Suprapubic skin (tissue), 4 donors: ENCODE measurements at places on chromosomes 1 and 21. TPM values are rescaled to one million over a fixed set of nuclear protein-coding genes. Genes with fewer than 3 reads are reported as not detected.

DNA sequence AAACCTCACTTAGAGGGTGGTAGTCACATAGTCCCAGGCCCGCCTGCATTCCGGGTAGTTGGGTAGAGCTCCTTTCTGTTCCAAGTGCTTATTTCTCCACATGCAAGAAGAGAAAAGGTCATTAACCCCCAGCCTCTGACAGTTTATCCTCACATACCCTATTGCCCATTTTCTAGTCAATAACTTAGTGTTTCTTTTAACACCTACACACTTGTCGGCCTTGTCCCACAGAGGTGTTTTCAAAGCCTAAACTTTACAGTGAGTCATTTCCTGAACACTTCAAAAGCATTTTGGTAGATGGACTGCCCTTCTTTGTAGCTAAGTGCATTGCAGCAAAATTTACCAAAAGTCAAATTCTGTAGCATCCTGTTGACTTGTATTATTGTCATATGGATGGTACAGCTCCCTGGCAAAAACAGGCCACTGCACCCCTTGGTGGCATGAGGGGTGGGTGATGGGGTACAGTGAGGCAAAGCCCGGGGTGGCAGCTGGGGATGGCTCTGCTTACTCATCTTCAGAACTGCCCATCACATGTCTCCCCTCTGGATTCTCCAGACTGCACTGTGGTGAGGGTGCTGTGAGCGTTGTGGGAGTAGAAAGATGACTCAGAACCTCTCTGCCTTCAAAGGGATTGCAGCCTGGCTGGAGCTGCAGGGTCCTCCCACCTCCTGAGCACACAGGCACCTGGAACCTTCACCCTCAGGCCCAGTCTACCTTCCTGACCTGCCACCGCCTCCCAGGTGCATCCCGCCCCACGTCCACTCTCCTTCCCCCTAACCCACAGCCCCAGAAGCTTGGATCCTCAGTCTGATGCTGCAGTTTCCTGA lies 45.8 kb upstream of the DMRTB1 start:
- no peaks in the 10 kb centered on the region for H3K36me3 ChIP-seq
- H3K27me3 ChIP-seq: peaks cover 21% of the 10 kb centered on the region
- H3K4me3 ChIP-seq: no peak overlapping the region
- no peak overlapping the region for H3K27ac ChIP-seq
- no peaks in the 10 kb centered on the region for H3K4me1 ChIP-seq

- H3K36me3 ChIP-seq: no peaks in the 10 kb centered on the region
- H3K4me1 ChIP-seq: peaks cover 18% of the 10 kb centered on the region
- no peak overlapping the region for H3K27ac ChIP-seq
- H3K27me3 ChIP-seq: no peaks in the 10 kb centered on the region
- H3K4me3 ChIP-seq: no peak overlapping the region
These were observed 31.7 kb downstream of the PGM1 start for GRCh38 chr1:63624911-63625310.

GRCh38 chr1:218584418-218585155 lies 239.5 kb downstream of the TGFB2 start:
- no peaks in the 10 kb centered on the region for H3K36me3 ChIP-seq
- no peaks in the 10 kb centered on the region for H3K4me1 ChIP-seq
- no peak overlapping the region for H3K27ac ChIP-seq
- H3K4me3 ChIP-seq: no peak overlapping the region

- DNase-seq: no peak
- H3K27me3 ChIP-seq: peaks cover 11% of the 10 kb centered on the region
- H3K4me1 ChIP-seq: peaks cover 85% of the 10 kb centered on the region
- H3K36me3 ChIP-seq: no peaks in the 10 kb centered on the region
These were observed 15.7 kb downstream of the TNFRSF1B start for GRCh38 chr1:12182410-12182984.

DNA sequence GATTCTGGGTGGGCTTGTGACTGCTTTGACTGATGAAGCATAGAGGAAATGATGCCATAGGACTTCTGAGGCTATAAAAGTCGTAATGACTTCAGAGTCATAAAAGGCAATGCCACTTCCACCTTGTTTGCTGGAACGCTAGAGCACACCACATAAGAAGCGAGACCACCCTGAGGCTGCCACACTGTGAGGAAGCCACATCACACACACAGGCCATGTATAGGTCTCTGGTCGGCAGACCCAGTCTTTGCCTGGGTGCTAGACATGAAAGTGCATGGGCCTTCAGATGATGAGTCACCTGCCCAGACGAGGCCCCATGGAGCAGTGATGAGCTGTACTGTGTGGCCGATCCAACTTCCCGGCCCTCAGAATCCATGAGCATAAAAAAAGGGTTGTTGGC lies 14.2 kb upstream of the KANK4 start:
- DNase-seq: no peak
- H3K36me3 ChIP-seq: no peaks in the 10 kb centered on the region
- H3K27me3 ChIP-seq: peaks cover 7% of the 10 kb centered on the region
- H3K27ac ChIP-seq: no peak overlapping the region
- H3K4me3 ChIP-seq: no peak overlapping the region
- H3K4me1 ChIP-seq: peaks cover 9% of the 10 kb centered on the region

GRCh38 chr1:227397354-227397978 lies 79.2 kb upstream of the CDC42BPA start:
- no peak overlapping the region for H3K27ac ChIP-seq
- H3K27me3 ChIP-seq: no peaks in the 10 kb centered on the region
- no peak for DNase-seq
- no peaks in the 10 kb centered on the region for H3K4me1 ChIP-seq
- H3K36me3 ChIP-seq: no peaks in the 10 kb centered on the region

OR2T4 gene
- total RNA-seq: not detected

S100B gene
- total RNA-seq: 11.4 TPM

- H3K27me3 ChIP-seq: peaks cover 5% of the 10 kb centered on the region
- no peak overlapping the region for H3K4me3 ChIP-seq
- H3K27ac ChIP-seq: no peak overlapping the region
- H3K4me1 ChIP-seq: peaks cover 3% of the 10 kb centered on the region
- no peak for DNase-seq
- no peaks in the 10 kb centered on the region for H3K36me3 ChIP-seq
These were observed 1.8 kb upstream of the KCNJ15 start for GRCh38 chr21:38254970-38255369.

- no peaks in the 10 kb centered on the region for H3K27me3 ChIP-seq
- H3K4me1 ChIP-seq: peaks cover 6% of the 10 kb centered on the region
- no peak for DNase-seq
- H3K27ac ChIP-seq: no peak overlapping the region
- H3K4me3 ChIP-seq: no peak overlapping the region
These were observed 377.2 kb downstream of the PLPP3 start for GRCh38 chr1:56202186-56202585.

GRCh38 chr1:202192770-202193613 lies 607 bp upstream of the LGR6 start:
- no peak overlapping the region for H3K27ac ChIP-seq
- peak overlapping the region; percentile 43 for H3K4me3 ChIP-seq

DNA sequence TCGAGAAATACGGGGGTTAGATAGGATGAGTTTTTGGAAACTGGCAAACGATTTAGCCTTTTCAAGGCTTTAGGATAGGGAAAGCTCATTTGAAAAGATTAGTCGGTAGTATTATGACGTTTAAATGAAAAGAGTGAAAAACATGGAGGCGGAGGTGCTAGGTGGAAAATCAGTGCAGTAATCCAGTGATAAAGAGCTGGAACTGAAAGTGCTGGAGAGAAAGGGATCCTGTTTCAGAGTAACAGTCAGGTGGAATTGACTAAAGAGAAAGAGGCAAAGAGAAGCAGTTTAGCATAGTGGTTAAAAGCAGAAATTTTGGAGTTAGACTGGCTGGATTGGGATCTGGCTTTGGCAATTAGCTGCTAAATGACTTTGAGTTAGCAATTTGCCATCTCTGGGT lies 945 bp downstream of the WDR3 start:
- no peak for DNase-seq
- H3K4me3 ChIP-seq: peak overlapping the region; percentile 92
- no peak overlapping the region for H3K27ac ChIP-seq
- no peaks in the 10 kb centered on the region for H3K27me3 ChIP-seq
- peaks cover 31% of the 10 kb centered on the region for H3K4me1 ChIP-seq

LCA5L gene
- total RNA-seq: not detected

DNA sequence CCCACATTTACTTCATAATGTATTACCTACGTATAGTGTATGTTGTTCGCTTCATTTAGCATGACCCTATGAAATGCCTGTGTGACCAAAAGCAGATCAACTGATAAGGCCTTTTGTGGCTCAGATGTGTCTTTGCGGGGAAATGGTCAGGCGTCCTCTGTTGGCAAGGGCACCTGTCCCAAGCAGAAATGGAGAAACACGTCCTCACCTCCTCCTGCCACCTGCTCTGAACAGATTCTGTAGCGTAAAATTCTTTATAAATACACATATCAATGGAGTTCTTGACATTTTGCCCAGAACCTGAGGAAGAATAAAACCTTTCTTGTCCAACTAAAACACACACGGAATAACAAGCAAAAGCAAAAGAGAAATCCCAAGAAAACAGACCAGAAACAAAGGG lies 417.9 kb downstream of the KIF26B start:
- H3K4me3 ChIP-seq: no peak overlapping the region
- DNase-seq: no peak
- no peaks in the 10 kb centered on the region for H3K27me3 ChIP-seq
- no peak overlapping the region for H3K27ac ChIP-seq

OR2T29 gene
- total RNA-seq: not detected

PLEKHG5 gene
- 76.3 TPM for total RNA-seq

GRCh38 chr1:160078512-160079195 lies 2.7 kb upstream of the KCNJ9 start:
- H3K27me3 ChIP-seq: peaks cover 58% of the 10 kb centered on the region
- no peak overlapping the region for H3K4me3 ChIP-seq

DNA sequence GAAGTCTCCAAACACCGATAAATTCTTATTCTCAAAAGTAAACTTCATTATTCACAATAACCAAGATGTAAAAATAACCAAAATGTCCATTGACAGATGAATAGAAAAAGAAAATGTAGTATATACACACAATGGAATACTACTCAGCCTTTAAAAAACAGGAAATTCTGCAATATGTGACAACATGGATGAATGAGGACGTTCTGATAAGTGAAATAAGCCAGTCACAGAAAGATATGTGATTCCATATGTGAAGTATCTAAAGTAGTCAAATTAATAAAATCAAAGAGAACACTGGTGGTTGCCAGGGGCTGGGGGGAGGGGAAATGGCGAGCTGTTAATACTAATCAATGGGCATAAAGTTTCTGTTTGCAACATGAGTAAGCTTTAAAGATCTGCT lies 36.0 kb downstream of the LRRC8C start:
- H3K4me1 ChIP-seq: no peaks in the 10 kb centered on the region
- no peaks in the 10 kb centered on the region for H3K27me3 ChIP-seq
- H3K27ac ChIP-seq: no peak overlapping the region
- no peaks in the 10 kb centered on the region for H3K36me3 ChIP-seq
- DNase-seq: no peak
- H3K4me3 ChIP-seq: no peak overlapping the region

DNA sequence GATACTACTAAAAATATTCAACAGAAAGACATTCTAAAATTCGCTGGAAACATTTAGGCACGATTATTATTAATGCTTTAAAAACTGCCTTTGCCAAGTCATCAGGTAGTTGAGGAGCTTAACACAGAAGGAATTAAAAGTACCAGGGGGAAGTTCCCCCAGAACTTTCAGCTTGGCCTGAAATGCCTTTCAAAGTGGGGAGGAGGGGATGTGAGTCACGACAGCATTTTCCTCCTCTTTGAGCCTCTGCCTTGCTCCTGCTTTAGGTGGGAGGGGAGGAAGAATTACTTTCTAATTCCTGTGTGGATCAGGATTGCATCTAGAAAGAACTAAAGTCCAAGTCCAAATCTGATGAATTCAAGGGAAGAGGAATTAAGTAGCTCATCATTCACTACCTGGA lies 183.7 kb downstream of the CLIC6 start:
- peaks cover 54% of the 10 kb centered on the region for H3K36me3 ChIP-seq
- DNase-seq: no peak
- no peak overlapping the region for H3K4me3 ChIP-seq
- no peak overlapping the region for H3K27ac ChIP-seq
- no peaks in the 10 kb centered on the region for H3K27me3 ChIP-seq

DNA sequence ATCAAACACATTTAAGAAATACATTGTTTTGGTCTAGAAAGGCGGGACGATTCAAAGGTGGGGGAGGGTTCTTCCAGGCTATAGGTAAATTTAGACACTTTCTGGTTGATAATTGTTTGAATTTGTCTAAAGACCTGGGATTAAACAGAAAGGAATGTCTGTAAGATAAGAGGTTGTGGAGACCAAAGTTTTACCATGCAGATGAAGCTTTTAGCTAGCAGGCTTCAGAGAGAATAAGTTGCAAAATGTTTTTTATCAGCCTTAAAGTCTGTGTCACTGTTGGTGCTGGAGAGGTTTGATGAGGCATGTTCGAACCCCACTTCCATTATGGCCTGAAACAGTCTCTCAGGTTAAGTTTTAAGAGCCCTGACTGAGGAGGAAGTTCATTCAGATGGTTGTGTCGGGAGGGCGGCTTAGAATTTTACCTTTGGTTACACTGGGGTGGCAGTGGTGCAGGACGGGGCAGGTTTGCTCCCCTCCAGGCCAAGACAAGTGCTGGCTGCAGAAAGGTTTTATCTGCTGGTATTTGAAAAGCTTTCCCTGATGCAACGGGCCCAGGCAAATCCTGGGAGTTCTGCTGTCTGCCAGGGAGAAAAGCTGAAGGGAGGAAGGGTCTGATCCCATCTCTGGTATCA lies 16.0 kb upstream of the SLC2A5 start:
- no peaks in the 10 kb centered on the region for H3K27me3 ChIP-seq
- no peak overlapping the region for H3K4me3 ChIP-seq
- peaks cover 27% of the 10 kb centered on the region for H3K4me1 ChIP-seq
- H3K27ac ChIP-seq: no peak overlapping the region
- no peaks in the 10 kb centered on the region for H3K36me3 ChIP-seq
- no peak for DNase-seq
